Transverse colon (tissue), 4 donors: ENCODE measurements at places on chromosomes 3 and 15. TPM values are rescaled to one million over a fixed set of nuclear protein-coding genes. Genes with fewer than 3 reads are reported as not detected.

The TP63 gene
- not detected for total RNA-seq

The DLL4 gene
- 11.1 TPM for total RNA-seq

The SLC28A1 gene
- not detected for total RNA-seq

The C3orf52 gene
- 26.9 TPM for total RNA-seq

The PLA2G4E gene
- total RNA-seq = not detected

The SECISBP2L gene
- total RNA-seq = 63.2 TPM

The THRB gene
- 52.4 TPM for total RNA-seq

The MED12L gene
- total RNA-seq = 8.6 TPM

The CSTA gene
- total RNA-seq = not detected

The KCNAB1 gene
- 1.6 TPM for total RNA-seq

The SI gene
- 10.8 TPM for total RNA-seq

The C15orf61 gene
- 9.1 TPM for total RNA-seq

The CRABP1 gene
- not detected for total RNA-seq

The SENP5 gene
- total RNA-seq = 33.3 TPM

The CILP gene
- 89.6 TPM for total RNA-seq

The ZPLD1 gene
- total RNA-seq = not detected

The TGM5 gene
- total RNA-seq = not detected

The C3orf70 gene
- total RNA-seq = 13.9 TPM

The SLC22A13 gene
- 0.60 TPM for total RNA-seq

The SV2B gene
- 0.27 TPM for total RNA-seq

The SPINT1 gene
- 480 TPM for total RNA-seq

The AAGAB gene
- total RNA-seq = 52.9 TPM

The SAMD7 gene
- total RNA-seq = not detected

The SCG3 gene
- total RNA-seq = 3.6 TPM

The CFAP100 gene
- not detected for total RNA-seq

The ATP13A5 gene
- total RNA-seq = not detected

The ZNF662 gene
- 6.0 TPM for total RNA-seq

The MYO5C gene
- total RNA-seq = 95.8 TPM
